ENCODE measurements at places on chromosomes 2 and 18.

DNA sequence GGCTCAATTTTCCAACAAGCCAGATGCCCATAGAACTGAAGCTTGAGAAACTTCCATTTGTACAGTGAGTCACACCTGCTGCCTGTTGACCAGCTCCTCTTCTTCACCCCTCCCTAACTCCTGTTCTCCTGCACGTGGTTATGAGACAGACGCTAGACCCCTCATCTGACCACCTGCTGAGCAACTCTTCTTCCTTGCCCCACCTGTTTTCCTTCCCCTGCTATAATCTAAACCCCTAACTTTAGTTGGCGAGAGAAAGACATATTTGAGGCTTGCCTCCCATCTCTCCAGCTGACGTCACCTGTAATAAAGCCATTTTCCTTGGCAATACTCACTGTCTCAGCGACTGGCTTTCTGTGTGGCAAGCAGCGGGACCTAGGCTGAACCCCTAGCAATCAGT lies 22.3 kb upstream of the ITM2C start:
- no peak for DNase-seq

DNA sequence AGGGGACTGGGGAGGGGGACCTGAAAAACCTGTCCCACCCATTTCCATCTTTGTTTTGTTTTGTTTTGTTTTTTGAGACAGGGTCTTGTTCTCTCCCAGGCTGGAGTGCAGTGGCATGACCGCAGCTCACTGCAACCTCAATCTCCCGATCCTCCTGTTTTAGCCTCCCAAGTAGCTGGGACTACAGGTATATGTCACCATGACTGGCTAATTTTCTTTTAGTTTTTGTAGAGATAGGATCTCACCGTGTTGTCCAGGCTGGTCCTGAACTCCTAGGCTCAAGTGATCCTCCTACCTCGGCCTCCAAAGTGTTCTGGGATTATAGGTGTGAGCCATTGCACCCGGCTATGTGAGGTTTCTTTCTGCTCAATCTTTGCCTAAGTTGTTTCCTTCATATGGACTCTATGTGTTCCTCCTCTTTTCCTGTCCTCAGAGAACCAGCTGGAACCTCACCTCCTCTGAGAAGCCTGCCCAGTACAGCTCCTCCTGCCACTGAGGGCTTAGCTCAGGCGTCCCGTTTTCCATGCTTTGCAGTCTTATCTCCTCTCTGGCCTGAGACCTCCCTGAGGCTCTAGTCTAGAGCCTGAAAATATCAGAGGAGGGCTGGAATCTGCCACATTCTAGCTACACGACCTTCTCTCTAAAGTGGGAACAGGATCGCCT lies 74.8 kb downstream of the HS1BP3 start:
- no peak for DNase-seq

DNA sequence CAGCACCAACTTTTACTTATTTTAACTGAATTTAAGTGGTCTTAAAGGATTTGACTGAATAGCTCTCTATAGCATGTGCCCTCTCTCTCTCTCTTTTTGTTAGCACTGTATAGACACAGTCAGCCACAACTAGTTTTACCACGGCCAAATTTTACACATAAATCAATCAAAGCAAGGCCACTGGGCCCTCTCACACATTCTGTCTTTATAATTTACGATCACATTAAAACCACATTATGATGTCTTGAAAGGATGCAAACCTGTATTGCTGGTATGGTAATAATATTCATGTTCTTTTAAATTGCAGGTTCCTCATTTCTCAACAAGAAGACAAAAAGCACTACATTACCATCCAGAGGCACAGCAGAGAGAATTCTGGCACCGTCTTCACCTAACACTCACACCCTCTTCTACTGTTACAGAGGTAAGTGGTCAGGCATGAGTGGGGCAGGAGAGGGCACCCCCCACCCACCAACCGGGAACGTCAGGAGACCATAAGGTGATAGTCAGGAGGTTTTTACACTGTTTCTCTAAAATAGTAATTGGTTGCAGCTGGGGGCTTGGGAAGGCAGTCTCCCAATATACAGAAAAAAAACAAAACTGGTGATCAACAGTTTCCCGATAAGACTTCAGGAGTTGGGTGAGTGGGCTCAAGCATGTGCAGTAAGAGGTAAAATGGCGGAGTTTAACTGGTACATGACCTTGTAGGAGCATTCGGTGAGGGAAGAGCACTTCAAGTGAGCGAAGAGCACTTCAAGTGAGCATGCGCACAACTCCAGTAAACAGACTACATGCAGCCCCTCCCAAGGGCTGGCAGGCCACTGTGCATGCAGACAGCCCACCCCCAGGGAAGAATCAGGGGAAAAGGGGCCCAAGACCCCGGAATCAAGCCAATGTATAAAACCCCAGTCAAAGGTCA lies 296.7 kb downstream of the PIEZO2 start:
- DNase-seq, result no peak

DNA sequence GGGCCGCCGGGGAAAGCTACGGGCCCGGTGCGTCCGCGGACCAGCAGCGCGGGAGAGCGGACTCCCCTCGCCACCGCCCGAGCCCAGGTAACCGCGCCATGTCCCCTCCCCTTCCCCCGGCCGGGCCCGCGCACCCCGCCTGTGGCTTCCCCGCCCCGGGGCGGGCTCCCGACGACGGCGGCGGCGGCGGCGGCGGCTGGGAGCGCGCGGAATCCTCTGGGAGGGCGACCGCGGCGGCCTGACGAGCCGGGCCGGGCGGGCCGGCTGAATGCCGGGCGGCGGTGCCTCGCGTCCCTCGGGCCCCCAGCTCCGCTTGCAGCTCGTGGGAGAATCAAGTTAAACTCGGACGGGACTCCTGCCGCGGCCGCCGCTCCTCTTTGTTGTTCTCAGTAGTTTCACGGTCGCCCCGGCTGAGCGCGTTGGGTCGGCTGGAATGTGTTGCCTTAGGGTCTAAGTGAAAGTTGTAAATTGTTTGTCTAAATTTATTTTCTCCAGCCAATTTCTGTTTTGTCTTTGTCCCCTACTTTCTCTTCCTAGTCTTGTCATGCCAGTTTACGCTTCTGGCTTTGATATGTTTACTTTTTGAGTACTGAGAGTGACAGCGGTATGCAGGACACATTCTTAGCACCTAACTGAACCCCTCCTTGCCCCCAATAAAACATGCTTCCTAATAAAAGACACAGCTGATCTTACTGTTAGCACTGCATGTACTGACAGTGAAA lies 685 bp downstream of the SMAD4 start:
- DNase-seq, result no peak

DNA sequence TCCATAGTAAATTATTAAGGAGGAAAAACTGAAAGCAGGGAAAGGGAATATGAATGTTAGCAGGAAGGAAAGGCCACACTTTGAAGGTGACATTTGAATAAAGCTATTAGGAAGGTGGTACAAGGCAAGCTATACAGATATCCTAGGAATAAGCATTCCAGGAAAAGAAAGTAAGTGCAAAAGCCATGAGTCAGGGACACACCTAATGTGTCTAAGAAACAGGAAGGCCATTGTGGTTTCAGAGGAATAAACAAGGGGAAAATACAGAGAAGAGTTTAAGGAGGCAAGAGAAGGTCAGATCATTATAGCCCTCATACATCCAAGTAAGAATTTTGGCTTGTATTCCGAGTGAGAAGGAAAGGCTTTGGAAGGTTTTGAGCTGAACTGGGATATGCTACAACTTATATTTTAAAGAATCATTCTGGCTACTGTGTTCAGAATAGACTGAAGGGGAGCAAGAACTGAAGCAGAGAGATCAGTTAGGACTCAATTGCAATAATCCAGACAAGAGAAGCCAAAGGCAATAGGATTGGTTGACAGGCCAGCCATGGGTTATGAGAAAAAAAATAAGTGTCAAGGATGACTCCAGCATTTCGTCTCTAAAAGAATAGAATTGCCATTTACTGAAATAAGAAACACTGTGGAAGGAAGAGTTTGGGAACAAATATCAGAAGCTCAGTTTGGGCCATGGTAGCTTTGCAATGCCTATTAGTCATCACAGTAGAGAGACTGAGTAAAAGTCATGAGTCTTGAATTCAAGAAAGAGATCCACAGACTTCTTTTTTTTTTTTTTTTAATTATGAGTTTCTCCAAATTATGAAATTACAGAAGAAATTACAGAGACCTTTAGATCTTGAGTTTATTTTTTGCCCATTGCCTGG lies 11.3 kb downstream of the RAD51AP2 start:
- no peak for DNase-seq

- DNase-seq, result no peak
Measured at GRCh38 chr2:229861431-229861830, 60.4 kb downstream of the TRIP12 start.

DNA sequence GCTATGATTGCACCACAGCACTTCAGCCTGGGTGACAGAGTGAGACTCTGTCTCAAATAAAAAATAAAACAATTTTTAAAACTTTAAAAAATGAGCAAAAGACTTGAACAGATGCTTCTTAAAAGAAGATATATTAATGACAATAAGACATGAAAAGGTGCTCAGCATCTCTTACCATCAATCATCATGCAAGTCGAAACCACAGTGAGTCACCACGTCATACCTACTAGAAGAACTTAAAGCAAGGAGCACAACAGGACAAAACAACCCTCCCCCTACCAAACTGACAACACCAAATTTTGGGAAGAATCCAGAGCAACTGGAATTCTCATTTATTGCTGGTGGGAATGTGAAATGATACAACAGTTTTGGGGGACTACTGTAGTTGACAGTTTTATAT lies 251.6 kb downstream of the BCL2 start:
- DNase-seq, result no peak

DNA sequence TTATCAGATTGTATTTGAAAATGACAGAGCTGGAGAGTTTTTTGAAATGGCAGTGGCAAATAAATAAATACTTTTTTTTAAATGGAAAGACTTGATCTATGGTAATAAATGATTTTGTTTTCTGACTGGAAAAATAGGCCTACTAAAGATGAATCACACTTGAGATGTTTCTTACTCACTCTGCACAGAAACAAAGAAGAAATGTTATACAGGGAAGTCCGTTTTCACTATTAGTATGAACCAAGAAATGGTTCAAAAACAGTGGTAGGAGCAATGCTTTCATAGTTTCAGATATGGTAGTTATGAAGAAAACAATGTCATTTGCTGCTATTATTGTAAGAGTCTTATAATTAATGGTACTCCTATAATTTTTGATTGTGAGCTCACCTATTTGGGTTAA lies 30.9 kb downstream of the CD28 start:
- no peak for DNase-seq

- no peak for DNase-seq
Measured at GRCh38 chr18:34329840-34330239, 105.1 kb upstream of the NOL4 start.

DNA sequence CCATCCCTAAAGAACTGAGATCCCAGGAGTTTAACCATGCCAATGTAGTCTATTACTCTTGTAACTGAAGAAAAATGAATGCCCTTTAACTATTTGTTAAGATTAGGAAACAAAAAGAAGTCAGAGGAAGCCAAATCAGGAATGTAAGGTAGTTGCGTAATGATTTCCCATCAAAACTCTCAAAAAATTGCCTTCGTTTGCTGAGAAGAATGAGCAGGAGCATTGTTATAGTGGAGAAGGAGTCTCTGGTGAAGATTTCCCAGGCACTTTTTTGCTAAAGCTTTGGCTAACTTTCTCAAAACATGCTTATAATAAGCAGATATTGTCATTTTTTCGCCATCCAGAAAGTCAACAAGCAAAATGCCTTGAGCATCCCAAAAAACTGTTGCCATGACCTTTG lies 224.0 kb upstream of the SIX2 start:
- DNase-seq, result no peak

GRCh38 chr2:133413863-133414262 lies 154.4 kb downstream of the NCKAP5 start:
- no peak for DNase-seq

GRCh38 chr2:135791418-135792190 lies 45.4 kb downstream of the LCT start:
- no peak for DNase-seq

- no peak for DNase-seq
Measured at GRCh38 chr2:229257985-229258384, 13.1 kb downstream of the PID1 start.

- DNase-seq, result no peak
Measured at GRCh38 chr2:111702804-111703196, 181.2 kb downstream of the ANAPC1 start.

GRCh38 chr18:75341897-75342296 lies 85.6 kb downstream of the SMIM21 start:
- DNase-seq, result no peak

DNA sequence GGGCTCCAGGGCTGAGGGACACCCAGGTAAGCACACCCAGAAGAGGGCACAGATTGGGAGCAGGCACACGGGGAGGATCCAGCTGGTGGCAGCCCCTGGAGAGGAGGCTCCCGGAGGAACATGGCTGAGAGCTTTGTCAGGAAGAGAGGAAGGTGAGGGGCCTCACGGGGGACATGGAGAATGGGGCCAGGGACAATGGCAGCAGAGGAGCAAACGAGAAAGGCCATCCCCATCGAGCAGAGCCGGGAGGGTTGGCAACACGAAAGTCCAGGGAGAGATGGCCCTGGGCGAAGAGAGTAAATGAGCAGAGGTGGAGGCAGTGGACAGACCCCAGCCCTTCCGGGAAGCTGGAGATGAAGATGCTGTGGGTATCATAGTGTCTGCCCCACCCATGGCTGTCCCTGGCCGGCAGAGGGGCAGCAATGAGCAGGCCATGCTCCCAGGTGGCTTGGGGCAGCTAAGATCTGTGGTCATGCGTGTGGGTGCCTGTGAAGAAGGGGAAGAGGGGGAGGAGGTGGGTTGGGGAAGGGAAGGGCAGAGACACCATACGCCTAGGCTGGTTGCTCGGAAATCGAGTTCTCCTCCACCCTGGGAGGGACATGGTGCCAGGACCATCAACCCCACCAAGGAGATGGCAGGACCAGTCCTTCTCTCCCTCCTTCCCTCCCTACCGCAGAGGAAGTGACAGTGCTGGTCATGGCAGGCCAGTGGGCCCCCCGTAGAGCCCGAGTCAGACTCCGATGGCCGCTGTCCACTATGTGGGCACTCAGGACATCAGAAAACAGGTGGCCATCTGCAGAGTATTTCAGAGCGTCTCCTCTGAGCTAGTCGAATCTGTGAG lies 191.7 kb downstream of the NDUFA10 start:
- DNase-seq, result no peak
